Left ventricle myocardium inferior (tissue), 1 donor: ENCODE measurements at places on chromosomes 11 and 22.

DNA sequence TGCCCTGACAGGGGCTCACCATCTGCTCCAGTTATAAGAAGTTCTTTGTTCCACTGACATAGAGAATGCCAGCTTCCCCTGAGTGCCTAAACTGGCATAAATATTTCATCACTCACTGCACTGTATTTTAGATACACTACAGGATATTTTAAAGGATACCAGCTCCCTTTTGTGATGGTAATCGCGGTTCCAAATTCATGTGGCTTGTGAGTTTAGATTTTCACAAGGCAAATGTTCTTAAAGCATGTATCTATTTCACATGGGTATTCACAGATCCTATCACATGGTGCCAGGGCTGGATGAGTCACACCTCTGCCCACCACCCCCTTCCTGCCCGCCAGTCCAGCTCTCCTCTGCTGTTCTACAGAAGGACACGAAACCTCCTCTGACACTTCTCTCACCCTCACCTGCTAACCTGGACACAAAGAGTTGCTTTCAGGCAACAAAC lies 105.5 kb downstream of the KCNC1 start:
- peaks cover 13% of the 10 kb centered on the region for H3K4me1 ChIP-seq
- no peak overlapping the region for H3K27ac ChIP-seq
- DNase-seq = no peak
- no peaks in the 10 kb centered on the region for H3K36me3 ChIP-seq
- no peaks in the 10 kb centered on the region for H3K27me3 ChIP-seq

GRCh38 chr11:83723999-83724398 lies 437.8 kb upstream of the CCDC90B start:
- H3K27ac ChIP-seq = no peak overlapping the region
- H3K27me3 ChIP-seq = no peaks in the 10 kb centered on the region
- H3K4me1 ChIP-seq = peaks cover 17% of the 10 kb centered on the region
- no peaks in the 10 kb centered on the region for H3K36me3 ChIP-seq

DNA sequence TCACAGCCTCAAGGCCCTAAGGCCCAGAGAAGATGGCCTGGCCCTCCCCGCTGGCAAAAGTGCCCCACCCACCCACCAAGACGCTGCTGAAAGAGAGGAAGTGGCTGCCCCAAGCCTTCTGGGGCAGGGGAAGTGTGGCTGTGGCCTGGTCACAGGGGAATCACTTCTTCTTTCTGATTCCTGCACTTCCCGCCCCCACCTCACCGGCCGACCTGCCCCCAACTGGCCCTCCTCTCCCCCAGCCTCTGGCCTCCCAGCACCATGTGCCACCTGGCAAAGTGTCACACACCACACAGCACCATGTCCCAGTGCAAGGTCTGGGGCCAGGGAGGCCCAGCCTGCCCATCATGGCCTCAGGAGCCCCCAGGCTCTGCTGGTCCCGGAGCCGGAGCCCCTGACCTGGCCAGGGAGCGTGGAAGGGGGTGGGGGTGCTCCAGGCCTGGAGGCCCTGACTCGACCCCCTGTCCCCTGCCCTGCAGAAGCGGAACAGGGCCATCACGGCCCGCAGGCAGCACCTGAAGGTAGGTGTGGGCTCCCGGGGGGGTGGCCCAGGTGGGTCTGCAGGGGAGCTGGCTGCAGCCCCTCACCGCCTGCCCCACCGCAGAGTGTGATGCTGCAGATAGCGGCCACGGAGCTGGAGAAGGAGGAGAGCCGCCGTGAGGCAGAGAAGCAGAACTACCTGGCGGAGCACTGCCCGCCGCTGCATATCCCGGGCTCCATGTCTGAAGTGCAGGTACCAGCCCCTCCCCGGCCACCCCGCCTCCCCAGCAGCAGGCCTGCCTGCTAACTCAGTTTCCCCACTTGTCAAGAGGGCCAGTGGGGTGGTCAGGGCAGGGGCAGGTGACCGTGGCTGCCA lies 1.4 kb downstream of the TNNI2 start:
- peak; percentile 66 for DNase-seq
- peaks cover 56% of the 10 kb centered on the region for H3K4me1 ChIP-seq
- no peaks in the 10 kb centered on the region for H3K36me3 ChIP-seq
- peak overlapping the region; percentile 34 for H3K27ac ChIP-seq

- no peak overlapping the region for H3K27ac ChIP-seq
- no peak overlapping the region for H3K4me3 ChIP-seq
- no peak for DNase-seq
- H3K36me3 ChIP-seq = peaks cover 26% of the 10 kb centered on the region
- H3K4me1 ChIP-seq = peaks cover 45% of the 10 kb centered on the region
Observed at GRCh38 chr11:3375552-3375951, 3.4 kb downstream of the ZNF195 start.

- peaks cover 41% of the 10 kb centered on the region for H3K36me3 ChIP-seq
- no peak for DNase-seq
- H3K27me3 ChIP-seq = no peaks in the 10 kb centered on the region
- H3K4me3 ChIP-seq = no peak overlapping the region
Observed at GRCh38 chr22:39220890-39221850, 23.6 kb downstream of the PDGFB start.

GRCh38 chr11:47057365-47057764 lies 119.3 kb downstream of the ARFGAP2 start:
- H3K27me3 ChIP-seq = no peaks in the 10 kb centered on the region
- peaks cover 9% of the 10 kb centered on the region for H3K4me1 ChIP-seq
- no peak overlapping the region for H3K4me3 ChIP-seq
- no peak for DNase-seq

DNA sequence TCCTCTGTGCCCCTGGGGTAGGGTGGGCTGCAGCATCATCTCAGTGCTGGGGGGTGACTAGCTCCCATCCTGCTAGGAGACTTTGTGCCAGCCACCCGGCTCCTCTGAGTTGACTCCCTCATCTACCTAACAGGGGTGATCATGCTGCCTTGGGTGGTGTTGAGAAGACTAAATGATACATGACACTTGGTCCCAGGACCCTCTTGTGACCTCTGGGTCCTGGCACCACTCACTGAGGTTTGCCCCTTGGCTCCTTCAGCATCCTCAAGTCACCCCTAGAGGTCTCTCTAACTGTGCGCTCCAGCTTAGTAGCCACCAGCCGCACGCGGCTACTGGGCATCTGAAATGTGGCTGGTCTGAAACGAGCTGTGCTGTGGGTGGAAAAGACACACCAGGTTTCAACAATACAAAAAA lies 72.1 kb downstream of the LRRC32 start:
- no peaks in the 10 kb centered on the region for H3K27me3 ChIP-seq
- DNase-seq = no peak
- H3K4me1 ChIP-seq = peaks cover 36% of the 10 kb centered on the region

DNA sequence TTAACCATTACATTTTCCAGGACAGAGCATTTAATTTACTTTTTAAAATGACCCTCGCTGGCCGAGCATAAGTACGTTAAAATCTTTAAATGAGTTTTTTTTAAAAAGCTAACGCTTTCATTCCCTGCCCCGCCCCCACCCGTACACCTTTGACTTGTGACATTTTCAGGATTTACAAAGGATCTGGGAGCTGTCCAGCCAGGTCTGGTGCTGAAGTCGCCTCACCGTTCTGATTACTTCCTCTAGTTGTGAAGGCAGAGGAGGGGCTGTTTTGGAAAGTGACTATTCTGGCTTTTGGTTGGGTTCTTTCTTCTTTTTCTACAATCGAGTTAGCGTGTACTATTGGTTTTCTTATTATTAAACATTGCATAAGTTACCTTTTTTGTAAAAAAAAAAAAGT lies 2.9 kb downstream of the C11orf87 start:
- H3K27ac ChIP-seq = no peak overlapping the region
- H3K4me1 ChIP-seq = peaks cover 21% of the 10 kb centered on the region
- H3K4me3 ChIP-seq = no peak overlapping the region
- H3K27me3 ChIP-seq = peaks cover 66% of the 10 kb centered on the region
- DNase-seq = no peak

- peaks cover 40% of the 10 kb centered on the region for H3K4me1 ChIP-seq
- no peak for DNase-seq
- H3K4me3 ChIP-seq = no peak overlapping the region
- H3K27ac ChIP-seq = peak overlapping the region; percentile 83
- H3K36me3 ChIP-seq = no peaks in the 10 kb centered on the region
- H3K27me3 ChIP-seq = no peaks in the 10 kb centered on the region
Observed at GRCh38 chr11:68008381-68009337, 1.5 kb upstream of the ALDH3B1 start.
